ENCODE measurements at places on chromosomes 11 and 22.

DNA sequence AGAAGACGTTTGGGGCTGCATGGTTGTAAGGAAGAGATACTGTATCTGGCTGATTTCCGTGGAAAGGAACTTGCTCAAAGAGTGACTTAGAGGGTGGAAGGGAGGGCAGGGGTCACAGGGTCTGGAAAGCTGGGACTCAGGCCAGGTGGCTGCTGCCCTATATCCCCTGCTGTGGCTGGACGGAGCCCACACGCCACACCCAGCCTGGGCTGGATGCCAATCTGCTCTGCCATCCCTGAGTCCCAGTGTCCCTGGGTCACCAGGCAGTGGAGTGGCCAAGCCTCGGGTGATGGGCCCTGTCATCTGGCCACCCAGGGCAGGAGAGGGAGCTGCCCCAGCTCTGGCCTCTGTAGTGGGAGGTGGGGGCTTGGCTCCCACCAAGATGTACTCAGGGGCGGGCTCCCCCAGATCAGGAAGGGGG lies 26.5 kb upstream of the KRTAP5-7 start:
- DNase-seq = no peak

DNA sequence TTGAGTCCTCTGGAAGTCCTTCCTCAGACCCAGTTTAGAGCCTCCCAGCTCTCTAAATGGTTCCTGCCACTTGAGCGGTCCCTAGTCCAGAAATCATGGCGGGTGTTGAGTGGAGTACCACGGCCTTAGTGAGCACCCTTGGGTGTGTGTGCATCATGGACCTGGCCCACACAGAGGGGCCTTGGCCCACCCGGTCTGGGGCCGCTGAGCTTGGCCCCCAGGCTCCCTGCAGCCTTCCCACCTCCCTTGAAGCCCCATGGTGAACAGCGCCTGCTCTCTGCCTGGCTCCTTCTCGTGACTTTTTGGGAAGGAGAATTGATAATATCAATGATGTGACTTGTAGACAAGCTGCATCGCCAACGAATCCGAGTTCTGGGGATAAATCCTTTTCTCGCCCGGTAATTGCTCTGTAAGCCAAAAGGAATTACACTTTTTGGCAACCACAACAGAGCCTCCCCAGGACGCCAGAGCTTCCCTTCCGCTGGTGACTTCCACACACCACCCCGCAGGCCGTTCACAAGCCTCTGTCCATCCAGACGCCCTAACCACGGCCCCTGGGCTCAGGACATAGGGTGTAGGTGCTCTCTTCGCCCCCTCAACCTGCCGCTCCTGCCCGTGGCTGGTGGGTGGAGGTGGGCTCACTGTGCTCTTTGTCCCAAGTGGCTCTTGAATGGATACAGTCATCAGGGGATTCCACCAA lies 93.8 kb downstream of the NECTIN1 start:
- no peak for DNase-seq

DNA sequence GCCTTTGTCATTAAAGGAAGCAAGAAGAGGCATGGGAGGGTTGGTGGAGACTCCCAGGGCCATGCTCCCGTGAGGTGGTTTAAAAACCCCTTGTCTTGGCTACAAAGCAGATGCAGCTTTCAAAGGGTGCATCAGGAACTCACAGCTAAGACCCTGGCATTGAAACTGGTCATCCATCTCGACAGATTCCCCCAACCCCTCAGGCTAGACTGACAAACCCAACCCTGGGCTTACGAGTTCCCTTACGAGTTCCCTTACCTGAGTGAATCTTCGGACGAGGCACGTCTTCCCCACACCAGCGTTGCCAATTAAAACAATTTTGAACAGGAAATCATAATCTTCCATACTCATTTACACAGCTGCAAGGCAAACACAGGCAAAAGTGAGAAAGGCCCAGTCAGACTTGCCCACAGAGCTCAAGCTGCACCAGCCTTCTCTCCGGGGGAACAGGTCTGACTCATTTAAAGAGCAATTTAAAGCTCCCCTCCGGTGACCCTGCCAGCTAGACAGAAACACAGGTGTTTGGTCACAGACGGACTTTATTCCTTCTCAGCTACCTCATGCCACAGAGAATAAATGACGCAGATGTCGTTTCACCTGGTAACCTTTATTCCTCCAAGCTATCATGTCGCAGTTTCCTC lies 74.6 kb downstream of the RAB30 start:
- DNase-seq = peak; percentile 57

DNA sequence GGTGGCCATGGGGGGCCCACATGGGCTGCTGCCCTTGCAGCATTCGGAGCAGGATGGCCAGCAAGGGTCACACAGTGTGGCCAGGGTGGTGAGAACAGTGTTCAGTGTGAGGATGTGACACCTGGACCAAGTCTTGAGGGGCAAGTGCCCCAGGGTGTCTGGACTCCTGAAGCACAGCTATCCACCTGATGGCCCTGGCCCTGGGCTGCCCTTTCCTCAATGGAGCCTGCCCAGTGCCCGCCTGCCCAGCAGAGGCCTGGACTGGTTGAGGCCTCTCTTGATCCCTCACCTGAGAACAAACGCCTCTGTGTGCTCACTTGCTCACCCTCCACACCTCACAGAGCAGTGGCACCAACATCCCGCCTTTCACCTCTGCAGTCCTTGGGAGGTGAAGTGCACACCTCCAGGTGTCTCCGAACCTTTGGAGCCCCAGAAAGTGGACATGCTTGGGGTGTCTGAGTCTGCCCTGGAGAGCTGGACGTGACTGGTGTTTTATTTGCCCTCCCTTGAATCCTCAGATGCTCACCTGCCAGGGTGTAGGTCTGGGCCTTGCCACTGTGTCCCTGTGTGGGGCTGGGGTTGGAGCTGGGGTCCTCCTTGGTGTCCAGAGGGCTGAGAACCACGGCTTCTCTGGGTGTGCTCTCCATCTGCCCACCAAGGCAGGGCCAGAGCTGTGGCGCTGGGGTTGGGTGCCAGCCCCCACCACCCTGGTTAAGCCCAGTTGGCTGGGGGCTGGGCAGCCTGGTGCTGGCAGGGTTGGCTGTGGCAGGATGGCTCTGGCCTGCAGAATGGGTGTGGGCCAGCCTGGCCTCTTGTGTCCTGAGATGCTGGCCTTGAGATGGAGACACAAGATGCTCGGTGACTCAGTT lies 3.8 kb upstream of the MUC2 start:
- no peak for DNase-seq

GRCh38 chr11:110447897-110448745 lies 18.4 kb downstream of the FDX1 start:
- no peak for DNase-seq

DNA sequence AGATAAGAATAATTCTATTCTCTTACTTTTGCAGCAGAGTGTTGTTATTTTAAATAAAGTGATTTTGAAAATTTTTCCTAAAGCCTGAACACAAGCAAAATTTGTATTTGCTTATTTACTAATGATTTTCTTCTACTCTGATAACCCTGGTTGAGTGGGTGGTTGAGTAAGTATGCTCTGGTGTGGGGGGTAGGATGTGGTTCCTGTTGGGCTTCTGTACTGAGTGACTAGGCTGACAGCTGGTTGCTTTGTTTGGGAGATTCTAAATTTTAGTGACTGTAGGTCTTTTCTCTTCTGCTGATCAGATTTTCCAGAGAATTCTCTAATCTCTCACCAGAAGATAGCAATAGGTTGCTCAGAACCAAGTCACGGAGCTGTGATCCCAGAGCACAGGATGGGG lies 61.6 kb downstream of the METTL15 start:
- DNase-seq = no peak

DNA sequence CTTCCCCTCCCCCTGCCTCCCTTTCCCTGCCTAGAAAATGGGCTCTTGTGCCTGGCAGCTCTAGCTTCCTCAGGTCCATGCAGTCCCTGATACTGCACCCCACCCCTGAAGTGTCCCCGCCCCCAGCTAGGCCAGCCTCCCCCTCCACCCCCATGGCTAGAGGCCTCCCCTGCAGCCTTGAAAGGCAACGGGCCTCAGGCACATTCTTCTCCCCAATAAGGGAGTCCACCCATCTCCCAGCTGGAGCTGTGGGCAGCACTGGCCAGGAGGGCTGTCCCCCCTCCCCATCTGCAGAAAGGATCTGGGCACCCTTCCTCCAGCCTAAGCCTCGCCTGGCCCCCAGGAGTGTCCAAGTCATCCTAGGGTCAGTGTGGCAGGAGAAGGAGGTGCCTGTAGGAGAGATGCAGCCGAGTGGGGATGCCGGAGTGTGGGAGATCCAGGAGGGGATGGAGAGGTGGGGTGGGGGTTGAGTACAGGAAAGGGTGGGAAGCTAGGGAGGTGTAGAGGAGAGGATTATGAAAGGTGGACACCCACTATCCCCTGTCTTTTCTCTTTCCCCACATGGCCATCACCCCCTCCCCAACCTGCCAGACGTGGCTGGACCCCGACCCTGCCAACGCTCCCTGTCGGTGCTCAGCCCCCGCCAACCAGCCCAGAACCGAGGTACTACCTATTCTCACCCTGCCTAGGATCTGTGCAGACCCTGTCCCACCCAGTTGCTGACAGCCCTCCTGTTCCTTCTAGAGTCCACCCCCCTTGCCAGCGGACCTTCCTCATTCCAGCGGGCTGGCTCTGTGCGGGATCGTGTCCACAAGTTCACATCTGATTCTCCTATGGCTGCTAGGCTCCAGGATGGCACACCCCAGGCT lies 9.3 kb downstream of the SMTN start:
- DNase-seq = no peak

- peak; percentile 54 for DNase-seq
Observed at GRCh38 chr11:78000193-78000592, 5.7 kb upstream of the INTS4 start.

DNA sequence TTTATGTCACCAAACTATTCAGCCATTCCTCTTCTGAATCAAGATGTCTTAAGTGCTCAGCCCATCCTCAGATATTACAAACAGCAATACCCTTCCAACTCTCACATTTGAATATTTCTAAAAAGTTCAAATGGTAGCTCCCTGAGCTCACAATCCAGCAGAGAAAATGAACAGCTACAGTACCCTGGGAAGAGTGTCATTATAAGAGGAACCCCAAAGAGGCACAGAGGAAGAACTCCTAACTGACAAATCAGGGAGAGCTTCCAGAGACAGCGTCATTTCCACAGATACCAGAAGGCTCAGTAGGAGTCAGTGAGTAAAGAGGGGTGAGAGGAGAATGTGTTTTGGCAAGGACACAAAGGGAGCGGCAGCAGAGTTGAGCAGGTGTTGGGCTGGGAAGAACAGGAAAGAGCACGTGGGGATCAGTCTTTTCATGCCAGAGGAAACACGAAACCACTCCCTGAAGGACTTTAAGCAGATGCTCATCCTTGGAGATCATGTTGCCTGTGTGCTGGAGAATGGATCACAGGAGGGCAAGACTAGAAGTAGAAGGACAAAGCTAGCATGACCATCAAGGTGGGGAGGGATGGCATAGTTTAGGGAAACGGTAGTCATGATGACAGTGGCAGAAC lies 4.3 kb downstream of the CLTCL1 start:
- DNase-seq = no peak

GRCh38 chr22:40401532-40401931 lies 31.1 kb downstream of the SGSM3 start:
- no peak for DNase-seq

GRCh38 chr11:31826536-31827438 lies 15.7 kb upstream of the PAX6 start:
- DNase-seq = no peak

DNA sequence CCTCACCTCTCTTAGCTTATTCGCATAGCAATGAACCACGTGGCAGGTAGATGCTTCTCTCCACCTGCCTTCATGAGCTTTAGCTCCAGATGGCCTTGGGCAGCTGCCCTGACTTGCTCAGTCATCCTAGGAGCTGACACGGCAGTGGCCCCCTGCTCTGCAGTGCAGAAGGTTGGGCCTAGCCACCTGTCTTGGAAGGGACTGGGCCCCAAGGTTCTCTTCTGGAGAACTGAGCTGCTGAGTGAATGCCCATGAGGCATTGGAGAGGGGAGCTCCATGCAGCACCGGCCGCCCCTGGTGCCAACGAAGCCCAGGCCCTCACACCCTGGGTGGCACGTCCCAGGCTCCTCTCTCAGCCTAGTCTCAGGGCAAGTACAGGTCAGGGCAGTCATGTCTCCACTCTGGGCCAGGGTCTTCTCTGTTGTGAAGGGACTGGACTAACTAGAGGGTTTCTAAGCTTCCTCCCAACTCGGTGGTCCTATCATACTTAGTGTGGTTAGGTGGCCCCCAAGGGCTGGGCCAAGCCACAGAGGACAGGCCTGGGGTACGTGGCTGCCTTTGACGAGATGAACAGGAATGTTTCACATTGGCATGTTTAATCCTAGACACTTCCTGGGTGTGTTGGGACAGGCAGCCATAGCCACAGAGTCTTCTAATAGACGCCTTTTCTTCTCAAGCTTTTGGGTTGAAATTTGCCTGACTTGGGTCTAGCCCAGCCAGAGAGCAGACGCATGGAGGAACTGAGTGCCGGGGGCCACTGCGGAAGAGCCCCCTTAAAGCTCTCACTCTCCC lies 47.9 kb downstream of the ALX4 start:
- DNase-seq = no peak

DNA sequence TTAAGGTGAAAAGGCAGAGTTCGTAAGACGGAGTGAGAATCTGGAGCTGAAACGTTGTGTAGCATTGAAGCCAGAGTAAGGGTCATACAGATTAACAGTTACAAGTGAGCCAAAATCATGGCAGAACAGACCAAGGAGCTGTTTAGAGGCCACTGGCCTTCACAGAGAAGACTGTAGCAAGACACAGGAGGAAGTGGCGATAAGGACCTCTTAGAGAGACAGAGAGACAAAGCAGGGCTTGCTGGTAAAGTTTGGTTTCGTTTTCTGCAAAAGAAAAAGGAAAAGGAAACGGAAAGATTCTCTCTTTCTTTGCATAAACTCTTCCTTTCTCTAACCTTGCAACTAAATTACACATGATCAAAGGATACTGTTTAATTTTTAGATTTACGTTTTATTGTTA lies 83.0 kb downstream of the AASDHPPT start:
- no peak for DNase-seq

- no peak for DNase-seq
Observed at GRCh38 chr11:126522152-126522551, 166.7 kb downstream of the ST3GAL4 start.

GRCh38 chr11:73288192-73288872 lies 16.2 kb downstream of the P2RY6 start:
- no peak for DNase-seq

GRCh38 chr11:118497831-118498230 lies 29.4 kb upstream of the TTC36 start:
- DNase-seq = no peak

- no peak for DNase-seq
Observed at GRCh38 chr11:124839972-124840621, 25.1 kb upstream of the ROBO3 start.

GRCh38 chr11:33585586-33586209 lies 114.9 kb downstream of the C11orf91 start:
- DNase-seq = no peak

- no peak for DNase-seq
Observed at GRCh38 chr11:134741453-134742223, 329.6 kb upstream of the B3GAT1 start.

- no peak for DNase-seq
Observed at GRCh38 chr11:124211321-124211720, 28.2 kb downstream of the OR10D3 start.

DNA sequence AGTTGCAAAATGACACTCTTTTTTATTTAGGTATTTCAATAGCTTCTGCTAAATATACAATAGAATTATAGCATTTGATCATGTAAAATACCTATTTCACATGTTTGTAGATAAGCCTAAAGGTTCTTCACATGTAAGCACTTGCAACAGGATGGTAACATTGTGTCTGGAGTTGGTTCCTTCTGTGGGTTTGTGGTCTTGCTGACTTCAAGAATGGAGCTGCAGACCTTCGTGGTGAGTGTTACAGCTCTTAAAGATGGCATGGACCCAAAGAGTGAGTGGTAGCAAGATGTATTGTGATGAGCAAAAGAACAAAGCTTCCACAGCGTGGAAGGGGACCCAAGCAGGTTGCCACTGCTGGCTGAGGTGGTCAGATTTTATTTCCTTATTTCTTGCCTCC lies 246.4 kb upstream of the PDGFD start:
- no peak for DNase-seq

Data from NCI-H1436 treated with DMSO at 0.1 percent for 48 hours (cell line).